Activated CD4-positive, alpha-beta memory T cell treated with anti-CD3 and anti-CD28 coated beads for 36 hours (primary cell): ENCODE measurements at places on chromosomes 7 and 10. TPM values are rescaled to one million over a fixed set of nuclear protein-coding genes. Genes with fewer than 3 reads are reported as not detected.
A peak's percentile ranks its signal among the peaks of the same experiment; 100 is the strongest.

GRCh38 chr7:107712896-107713295, 31.0 kb upstream of the CBLL1 start:
- DNase-seq, result no peak

DNA sequence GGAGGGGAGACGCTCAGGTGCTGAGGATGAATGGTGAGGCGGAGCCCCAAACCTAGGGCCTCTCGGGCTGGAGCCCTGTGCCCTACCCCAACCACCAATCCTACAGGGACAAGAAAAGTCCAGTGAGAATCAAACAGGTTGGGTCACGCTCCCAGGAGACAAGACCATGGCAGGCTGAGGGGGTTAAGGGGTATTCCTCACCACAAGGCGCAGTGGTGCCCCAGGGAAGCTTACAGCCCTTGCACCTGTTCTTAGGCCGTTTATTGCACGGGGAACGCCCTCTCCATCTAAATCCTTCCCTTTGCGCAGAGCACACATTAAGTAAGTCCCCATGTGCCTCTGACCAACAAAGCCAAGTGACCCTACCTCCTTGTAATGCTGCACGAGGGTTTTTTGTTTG, 3.5 kb downstream of the FZD9 start:
- no peak for DNase-seq

Gene TAS2R3
- total RNA-seq, result 0.63 TPM

Gene SLC26A4
- total RNA-seq, result 7.1 TPM

Gene CPVL
- total RNA-seq, result not detected

- DNase-seq, result no peak
Measured at GRCh38 chr10:25808372-25808771, 125.7 kb upstream of the MYO3A start.

Gene LHFPL3
- not detected for total RNA-seq

DNA sequence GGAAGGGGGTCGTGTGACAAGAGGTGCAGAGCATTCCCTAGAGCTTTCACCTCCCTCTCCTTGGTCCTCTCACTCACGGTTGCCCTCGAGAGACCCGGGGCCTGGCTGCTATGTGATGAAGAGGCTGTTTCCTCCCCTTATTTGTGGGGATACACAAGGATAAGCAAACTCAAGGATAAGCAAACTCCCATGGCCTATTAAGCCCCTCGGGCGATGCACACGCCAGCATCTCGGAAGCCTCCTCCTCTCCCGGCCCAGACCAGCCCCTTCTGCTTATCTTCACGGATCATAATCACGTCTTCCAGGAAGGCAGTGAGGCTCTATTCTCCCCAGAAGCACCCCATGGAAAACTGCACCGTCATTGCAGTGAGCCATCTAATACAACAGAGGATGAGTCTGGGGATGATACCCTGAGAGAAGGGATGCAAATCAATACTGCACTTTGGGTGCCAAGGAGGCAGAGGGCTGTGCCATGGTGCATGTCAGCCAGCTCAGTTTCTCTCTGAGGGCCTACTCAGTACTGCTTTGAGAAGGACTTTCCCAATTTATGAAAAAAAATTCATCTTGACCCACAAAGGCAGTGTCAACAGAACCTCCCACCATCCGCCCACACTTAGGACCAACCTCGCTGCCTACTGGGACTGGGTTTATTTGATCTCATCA, 22.2 kb downstream of the TMEM273 start:
- peak; percentile 45 for DNase-seq

Gene ANKRD30A
- total RNA-seq, result not detected

- DNase-seq, result no peak
Measured at GRCh38 chr7:116552602-116553001, 27.8 kb downstream of the CAV1 start.

GRCh38 chr7:91083855-91084644, 180.2 kb upstream of the FZD1 start:
- DNase-seq, result peak; percentile 16

Gene TAC1
- not detected for total RNA-seq

DNA sequence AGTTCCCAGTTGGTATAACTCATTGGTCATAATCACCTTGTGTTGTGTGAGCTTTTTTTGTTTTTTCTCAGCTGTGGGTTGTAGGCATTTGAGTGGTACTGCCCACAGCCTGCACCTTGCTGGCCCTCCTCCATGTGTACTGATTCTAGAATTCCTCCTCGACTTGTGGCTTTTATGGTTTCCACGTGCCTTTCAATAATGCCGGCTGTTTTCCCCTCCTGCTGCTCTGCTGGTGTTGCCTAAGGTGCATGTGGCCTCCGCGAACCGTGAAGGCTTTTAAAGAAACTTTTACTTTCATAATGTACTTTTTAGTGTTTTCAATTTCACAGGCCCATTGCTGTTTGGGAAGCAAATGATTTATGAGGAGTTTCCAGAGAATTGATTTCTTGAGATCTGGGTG, 518.0 kb downstream of the REEP3 start:
- no peak for DNase-seq
